Foreskin keratinocyte (primary cell): ENCODE measurements at places on chromosomes 16 and 17. TPM values are rescaled to one million over a fixed set of nuclear protein-coding genes. Genes with fewer than 3 reads are reported as not detected.

TTYH2 gene
- total RNA-seq, result 1.8 and 3.1 TPM in 2 replicates

RASL10B gene
- total RNA-seq, result 0.17 and 0.21 TPM in 2 replicates

DNA sequence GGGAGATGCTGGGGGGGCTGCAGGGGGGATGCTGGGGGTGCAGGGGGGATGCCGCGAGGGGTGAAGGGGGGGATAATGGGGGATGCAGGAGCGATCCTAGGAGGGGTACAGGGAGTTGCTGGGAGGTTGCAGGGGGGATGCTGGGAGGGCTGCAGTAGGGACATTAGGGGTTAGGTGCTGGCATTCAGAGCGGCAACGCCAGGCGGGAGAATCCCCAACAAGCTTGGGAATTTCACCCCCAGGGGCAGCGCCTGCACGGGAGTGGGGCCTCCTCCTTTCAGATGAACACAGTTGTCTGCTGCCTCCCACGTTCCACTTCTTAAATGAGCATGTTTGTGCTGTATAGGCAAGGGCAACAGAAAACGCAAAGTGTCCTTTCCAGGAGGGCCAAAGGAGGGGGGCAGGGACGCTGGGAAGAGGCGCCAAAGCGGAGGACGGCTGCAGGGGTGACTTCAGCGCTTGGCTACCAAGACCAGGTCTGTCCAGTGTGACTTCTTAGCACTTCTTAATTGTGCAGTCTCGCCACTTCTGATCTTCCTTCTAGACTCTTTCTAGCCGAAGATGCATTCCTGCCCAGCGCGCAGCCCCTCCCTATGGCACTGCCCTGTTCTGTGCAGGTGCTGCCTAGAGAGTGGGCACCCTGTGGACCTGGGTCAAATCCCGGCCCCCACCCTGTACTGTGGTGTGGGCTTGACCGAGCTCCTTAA is 2.0 kb upstream of the SLC6A4 start:
- DNase-seq, result no peak

DNA sequence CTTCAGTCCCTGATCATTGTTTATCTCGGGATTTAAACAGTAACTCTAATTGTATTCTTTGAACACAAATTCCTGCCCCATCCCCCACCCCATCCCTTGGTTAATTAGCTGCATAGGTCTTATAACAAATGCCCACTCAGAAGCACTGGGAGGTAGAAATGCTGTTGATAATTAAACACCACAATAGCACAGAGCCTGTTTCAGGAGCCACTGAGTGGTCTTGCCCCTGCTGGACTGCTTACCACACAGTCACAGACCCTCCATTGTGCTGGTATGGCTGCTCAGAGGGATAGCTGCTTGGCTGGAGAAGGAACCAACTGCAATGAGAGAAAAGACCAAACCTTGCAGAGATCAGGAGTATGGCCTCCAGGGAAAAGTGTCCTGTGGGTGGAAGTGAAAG is 214.1 kb downstream of the ANKFN1 start:
- DNase-seq, result no peak

DNA sequence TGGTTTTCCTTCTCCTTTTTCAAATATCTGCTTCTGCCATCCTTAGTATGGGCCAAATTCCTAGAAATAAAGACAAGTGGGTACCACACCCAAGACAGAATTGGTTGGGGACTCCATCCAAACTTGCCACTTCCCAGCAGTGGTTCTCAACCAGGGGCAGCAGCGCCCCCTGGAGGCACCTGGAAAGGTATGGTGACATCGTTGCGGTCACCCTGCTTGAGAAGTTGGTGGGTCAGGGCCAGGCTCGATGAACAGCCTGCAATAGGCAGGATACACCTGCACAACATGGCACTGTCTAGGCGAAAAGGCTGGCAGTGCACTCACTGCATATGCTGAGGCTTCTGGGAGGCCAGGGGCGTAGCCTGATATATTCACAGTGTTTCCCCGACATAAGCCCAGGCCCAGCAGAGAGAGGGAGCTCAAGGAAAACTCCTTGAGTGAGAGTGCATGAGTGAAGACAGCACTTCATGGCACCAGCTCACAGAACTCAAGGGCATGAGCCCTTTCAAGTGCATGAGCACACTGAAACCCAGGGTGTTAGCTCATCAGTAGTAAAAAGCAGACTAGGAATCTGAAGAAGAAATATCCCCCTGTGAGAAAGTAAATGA is 57.7 kb downstream of the CMC2 start:
- no peak for DNase-seq

DNA sequence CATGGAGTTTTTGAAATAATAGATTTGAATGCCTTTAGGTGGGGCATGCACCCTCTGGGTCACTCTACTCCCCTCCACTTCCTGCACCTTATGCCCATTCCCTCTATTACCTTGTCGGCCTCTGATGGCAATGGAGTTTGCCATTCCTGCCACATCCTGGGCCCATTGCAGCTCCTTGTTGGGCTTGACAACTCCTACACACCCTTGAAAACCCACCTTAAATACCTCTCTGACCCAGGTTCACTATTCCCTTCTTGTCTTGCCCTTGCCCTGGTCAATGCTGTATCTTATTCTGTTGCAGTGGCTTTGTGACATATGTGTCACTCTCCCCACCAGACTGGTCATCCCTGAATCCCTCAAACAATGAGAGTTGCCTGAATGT is 2.4 kb downstream of the CCR7 start:
- DNase-seq, result no peak

DNA sequence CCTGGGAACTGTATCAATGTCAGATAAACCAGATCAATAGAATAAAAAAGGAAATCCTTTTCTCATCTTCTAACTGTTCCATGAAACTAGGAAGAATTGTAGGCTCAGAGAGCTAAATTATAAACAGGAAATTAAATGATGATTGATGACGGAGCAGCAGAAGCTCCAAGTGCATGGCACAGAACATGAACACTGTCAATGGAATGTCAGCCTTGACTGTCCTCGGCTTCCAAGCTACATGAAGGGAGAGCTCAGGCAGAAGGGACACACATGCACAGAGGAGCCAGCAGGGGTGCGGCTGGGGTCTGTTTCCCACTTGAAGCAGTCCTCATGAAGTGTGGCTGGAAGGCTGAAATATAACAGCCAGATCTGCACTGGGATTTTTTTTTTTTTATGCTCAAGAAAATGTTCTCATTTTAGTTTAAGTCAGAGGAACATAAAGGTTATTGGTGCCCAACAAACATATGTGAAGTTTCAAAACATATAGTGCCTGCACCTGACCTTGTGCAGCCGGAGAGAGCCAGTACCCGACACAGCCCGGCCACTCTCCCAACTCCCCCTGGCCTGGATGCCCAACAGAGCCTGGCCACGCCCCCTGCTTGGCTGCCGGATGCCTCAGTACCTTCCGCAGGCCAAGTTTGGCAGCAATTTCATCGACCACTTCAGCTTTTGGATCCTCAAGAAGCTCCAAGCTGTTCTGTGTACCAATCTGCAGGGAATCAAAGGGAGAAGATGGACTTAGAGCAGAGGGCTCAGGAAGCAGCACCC is 37.0 kb downstream of the NPLOC4 start:
- DNase-seq, result no peak

DNA sequence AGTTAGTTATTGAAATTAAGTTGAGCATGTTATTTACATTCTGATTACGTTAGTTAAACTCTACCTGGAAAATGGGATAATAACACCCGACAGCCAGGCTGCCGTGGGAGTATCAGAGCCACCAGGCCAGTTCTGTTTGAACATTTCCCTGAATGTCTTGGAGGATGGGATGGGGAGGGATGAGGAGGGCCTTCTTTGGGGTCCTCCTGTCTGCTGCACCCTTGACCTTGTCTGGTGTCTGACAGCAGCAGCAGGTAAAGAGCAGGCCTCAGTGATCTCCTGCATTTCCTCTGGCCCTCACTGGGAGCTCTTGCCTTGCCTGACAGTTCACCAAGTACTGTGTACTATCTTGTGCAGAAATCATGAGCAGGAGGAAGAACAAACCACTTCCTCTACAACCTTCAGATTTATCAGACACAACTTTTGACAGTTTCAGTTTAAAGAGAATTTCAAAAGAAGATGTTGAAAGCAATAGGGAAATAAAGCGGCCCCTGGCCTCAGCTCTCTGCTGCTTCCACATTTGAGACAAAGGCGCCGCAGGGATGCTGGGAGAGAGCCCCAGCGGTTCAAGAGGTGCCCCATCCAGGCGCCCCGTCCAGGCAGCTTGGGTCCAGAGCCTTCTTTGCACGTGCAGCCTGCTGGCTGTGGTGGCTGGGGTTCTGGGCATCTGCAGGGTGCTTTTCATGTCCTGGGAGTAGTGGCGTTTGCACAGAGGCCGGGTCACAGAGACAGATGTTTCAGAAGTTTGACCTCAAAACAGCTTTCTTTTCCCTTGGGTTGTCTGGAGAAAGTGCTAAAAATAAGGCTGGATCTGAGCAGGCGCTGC is 25.3 kb downstream of the CMIP start:
- no peak for DNase-seq

GRCh38 chr16:80142281-80142680 is 398.5 kb upstream of the DYNLRB2 start:
- DNase-seq, result no peak
